Left colon (tissue), 2 donors: ENCODE measurements at places on chromosomes 12 and 14. TPM values are rescaled to one million over a fixed set of nuclear protein-coding genes. Genes with fewer than 3 reads are reported as not detected.

DNA sequence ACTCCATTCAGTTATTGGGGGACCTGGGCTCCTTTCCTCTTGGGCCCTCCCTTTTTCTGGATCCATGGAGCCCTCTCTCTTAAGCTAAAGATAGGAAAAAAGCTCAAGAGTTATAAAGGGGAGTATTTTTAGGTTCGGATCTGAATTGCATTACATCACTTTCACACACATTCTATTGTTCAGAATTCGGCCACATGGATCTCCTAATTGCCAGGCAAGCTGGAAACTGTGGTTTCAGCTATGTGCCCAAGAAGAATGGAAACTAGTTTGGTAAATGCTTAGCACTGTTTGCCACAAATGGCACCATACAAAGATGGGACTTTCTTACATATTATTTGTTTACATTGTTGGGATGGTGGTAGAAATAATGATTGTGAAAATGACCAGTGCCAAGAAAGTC, 145.6 kb downstream of the LRIG3 start:
- no peak for DNase-seq

- no peak for DNase-seq
Measured at GRCh38 chr12:47855502-47855901, 35.8 kb upstream of the HDAC7 start.

GRCh38 chr14:93068711-93069110, 47.0 kb downstream of the ITPK1 start:
- DNase-seq = no peak

DNA sequence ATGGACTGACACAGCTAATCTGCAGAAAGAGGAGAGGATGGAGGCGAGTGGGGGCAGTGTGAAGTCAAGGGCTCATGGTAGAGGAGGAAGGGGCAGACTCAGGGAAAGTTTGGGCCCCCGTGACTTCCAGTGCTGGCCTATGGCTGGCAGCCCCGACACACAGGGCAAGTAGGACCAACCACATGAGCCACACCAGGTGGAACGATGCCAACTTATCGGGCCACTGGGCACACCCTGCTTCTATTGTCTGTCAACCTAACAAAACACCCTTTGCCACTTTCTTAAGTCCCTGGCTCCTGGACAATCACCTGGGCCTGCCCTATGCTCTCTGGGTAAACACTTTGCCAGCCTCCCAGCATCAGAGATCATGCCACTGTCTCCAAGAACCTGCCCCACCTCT, 65.2 kb upstream of the PSMC1 start:
- DNase-seq = no peak

GRCh38 chr14:37198273-37198598, 499 bp downstream of the MIPOL1 start:
- DNase-seq = no peak

DNA sequence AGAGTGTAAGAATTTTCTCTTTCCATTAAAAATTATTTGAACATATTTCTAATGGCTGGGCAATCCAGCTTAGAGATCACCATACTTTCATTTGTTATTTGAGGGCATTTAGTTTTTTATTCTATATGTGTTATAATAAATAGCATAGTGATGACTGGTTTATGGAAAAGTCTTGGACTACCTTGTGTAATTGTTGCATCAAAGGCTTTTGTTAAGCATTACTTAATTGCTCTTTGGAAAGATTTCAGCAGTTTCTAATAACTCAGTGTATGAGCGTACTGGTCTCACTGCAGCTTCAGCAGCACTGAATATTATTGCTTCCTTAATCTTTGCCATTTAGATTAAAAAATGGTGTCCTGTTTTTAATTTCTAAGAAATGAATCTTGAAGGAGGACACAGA, 22.8 kb downstream of the TMEM19 start:
- no peak for DNase-seq

DNA sequence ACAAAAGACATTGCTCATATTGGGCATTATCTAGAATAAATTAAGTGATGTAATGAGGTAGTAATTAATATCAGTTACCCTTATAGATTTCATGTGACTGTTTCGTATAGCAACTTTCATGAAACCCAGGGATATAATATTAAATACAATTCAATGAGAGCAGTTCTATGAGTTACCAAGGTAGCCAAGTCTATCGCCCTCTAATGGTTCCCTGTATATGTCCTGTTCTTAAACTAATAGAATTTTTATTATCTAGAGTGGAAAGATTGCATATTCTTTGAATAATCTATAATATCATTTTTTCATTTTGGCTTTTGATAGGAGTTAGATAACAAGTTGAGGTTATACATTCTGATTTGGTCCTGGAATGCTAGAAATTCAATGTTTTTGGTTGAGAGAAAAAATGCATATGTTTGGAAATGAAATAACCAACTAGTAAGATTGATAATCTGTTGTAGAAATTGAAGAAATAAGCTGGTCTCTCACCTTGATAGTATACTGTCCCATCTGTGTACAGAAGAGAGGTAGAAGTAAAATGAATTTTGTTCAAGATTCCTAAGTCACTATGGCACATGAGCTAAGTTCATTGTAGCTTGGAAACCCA, 59.7 kb downstream of the SCFD1 start:
- no peak for DNase-seq

GRCh38 chr14:77051116-77051515, 22.6 kb upstream of the IRF2BPL start:
- DNase-seq = peak; percentile 35

GRCh38 chr14:32313844-32314376, 15.2 kb upstream of the AKAP6 start:
- no peak for DNase-seq

DNA sequence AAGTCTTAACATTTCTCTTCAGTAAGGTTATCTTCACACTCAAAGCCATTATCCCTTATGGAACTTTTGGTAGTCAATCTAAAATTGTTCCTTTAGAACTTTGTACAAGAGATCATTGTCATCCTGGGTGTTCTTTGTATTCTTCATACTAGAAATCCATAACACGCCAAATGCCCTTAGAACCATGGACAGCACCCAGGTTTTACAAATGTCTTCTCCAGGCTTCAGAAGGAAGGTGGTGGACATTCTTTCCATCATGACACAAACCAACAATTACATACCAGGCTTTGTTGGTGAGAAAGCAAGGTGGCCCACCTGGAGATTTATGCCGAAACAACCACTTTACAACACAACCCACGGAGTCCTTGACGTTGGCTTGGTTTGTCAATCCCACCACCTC, 365.6 kb upstream of the TBX3 start:
- DNase-seq = no peak

DNA sequence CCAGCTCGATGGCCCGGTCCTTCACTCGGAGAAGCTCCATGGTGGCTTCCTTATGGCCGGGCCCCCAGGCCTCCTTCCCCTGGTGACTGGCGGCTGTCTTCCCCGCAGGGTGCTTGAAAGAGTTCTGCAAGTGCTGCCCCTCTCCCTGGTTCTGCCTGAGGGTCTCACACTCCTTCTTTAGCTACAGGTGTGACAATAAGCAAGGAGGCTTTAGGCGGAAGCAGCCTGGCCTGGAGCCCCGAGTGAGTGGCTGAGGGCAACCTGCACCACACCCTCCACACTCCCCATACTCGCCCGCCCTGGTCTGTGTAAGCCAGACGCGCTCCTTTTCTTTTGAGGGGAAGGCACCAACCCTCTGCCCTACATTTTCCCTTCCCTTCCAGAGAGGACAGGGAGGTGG, 62.5 kb upstream of the GPR68 start:
- no peak for DNase-seq

DNA sequence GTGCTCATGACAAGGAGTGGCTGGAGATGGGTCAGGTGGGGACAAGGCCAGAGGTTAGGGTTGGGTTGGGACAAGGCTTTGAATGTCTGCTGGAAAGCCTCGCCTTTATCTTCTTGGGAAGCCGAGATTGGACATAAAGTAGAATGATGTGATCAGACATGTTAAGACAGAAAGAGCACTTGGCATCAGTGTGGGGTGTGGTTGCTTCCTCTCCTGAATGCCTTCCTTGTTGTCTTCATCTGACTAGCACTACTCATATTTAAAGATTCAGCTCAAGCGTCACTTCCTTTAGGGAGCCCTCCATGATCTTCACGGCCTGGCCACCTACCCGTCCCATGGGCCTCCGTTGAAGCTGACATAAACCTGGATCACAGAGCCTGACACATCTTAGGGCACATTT, 14.8 kb upstream of the C12orf75 start:
- DNase-seq = no peak

- DNase-seq = no peak
Measured at GRCh38 chr14:104903990-104904389, 20.7 kb upstream of the PLD4 start.

Gene RASSF9
- 0.27 TPM for total RNA-seq

Gene PTHLH
- total RNA-seq = not detected

Gene TAS2R7
- not detected for total RNA-seq

Gene ERH
- 119 TPM for total RNA-seq

Gene SERPINA5
- total RNA-seq = 0.46 TPM

Gene SLCO1C1
- total RNA-seq = 4.2 TPM
